Muscle of leg (tissue), 16 donors: ENCODE measurements at places on chromosomes 12 and 14. TPM values are rescaled to one million over a fixed set of nuclear protein-coding genes. Genes with fewer than 3 reads are reported as not detected.

DNA sequence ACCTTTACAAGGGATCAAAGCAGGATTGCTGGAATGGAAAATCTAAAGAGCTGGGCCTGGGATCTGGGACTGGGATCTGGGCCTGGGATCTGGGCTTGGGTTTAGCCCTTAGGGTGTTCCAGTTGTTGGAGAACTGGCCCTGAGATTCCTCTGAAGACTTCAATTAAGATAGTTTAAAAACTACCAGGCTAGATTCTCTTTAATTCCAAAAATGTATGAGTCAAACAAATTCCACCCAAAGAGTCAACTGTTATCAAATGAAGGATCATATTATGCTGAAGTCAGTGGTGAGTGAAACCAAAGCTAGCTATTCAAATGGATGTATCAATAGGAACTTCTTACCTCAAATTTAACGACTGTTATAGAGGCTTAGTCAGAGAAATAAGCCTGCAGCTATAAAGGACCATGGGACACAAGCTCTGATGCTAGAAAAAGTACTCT is 40.5 kb downstream of the LIMA1 start:
- DNase-seq, result no peak

DNA sequence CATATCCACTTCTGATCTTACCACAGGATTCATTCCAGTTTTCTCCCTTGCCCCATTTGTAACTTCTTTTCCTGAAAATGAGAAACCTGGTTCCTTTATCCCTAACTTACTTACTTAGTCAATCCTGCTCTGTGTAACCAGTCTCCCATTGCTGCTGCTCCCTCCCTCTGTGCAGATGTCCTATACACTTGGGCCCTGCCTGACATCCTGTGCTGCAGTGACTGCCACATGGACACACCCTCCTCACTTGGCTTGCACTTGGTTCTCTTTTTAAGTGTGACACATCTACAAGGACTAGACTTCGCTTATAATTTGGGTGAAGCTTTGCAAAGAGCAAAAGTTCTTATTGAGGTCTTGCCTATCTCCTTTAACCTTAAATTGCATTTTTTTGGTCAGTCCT is 51.4 kb downstream of the FGD4 start:
- DNase-seq, result no peak

- DNase-seq, result peak; percentile 38
Measured at GRCh38 chr12:58925111-58925611, 4.9 kb upstream of the LRIG3 start.

GRCh38 chr14:79090641-79091180 is 920.5 kb downstream of the NRXN3 start:
- peak; percentile 67 for DNase-seq

The OTOGL gene
- 0.40 TPM for total RNA-seq

The TDRD9 gene
- 0.22 TPM for total RNA-seq

The WNT5B gene
- 38.8 TPM for total RNA-seq

The SLC4A8 gene
- total RNA-seq, result 0.80 TPM

The ARMH4 gene
- total RNA-seq, result 11.3 TPM
